ENCODE measurements at places on chromosomes 6 and 20.
A peak's percentile ranks its signal among the peaks of the same experiment; 100 is the strongest.

DNA sequence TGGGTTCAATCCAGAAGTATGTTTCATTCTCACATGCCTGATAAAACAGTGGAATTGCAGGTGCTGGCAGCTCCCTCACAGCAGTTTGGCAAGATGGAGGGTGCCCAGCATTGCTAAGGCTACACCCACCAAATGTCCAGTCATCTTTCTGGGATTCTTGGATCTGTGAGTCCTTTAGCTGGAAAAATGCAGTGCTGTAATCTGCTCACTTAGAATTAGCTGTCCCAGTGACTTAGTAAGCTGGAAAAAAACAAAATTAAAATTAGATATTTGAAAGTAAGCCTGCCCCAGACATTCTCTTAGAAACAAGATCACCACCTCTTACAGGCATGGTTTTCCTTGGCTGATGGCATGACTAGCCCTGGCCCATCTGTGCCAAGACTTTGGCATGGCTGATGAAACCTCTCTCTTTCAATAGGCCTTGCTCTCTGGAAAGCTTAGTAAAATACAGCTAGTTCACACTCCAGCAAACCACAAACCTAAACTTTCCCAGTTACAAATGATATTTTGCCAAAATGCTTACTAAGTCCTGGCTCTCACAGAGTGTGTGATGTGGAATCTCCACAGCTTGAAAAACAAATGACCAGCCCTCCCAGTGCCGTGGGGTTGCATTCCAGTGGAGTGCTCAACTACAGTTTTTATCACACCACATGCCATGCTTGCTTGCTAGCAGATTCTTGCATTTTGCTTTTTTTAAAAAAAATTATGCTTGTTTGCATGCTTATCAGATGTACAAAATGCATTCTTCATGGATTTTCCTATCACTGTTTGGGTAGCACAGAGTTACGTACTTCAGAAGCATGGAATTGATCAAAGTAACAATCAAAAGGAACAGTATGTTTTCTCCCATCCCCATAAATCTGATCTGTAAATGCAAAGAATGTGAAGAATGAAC, 261.5 kb downstream of the EYA4 start:
- DNase-seq, result no peak

DNA sequence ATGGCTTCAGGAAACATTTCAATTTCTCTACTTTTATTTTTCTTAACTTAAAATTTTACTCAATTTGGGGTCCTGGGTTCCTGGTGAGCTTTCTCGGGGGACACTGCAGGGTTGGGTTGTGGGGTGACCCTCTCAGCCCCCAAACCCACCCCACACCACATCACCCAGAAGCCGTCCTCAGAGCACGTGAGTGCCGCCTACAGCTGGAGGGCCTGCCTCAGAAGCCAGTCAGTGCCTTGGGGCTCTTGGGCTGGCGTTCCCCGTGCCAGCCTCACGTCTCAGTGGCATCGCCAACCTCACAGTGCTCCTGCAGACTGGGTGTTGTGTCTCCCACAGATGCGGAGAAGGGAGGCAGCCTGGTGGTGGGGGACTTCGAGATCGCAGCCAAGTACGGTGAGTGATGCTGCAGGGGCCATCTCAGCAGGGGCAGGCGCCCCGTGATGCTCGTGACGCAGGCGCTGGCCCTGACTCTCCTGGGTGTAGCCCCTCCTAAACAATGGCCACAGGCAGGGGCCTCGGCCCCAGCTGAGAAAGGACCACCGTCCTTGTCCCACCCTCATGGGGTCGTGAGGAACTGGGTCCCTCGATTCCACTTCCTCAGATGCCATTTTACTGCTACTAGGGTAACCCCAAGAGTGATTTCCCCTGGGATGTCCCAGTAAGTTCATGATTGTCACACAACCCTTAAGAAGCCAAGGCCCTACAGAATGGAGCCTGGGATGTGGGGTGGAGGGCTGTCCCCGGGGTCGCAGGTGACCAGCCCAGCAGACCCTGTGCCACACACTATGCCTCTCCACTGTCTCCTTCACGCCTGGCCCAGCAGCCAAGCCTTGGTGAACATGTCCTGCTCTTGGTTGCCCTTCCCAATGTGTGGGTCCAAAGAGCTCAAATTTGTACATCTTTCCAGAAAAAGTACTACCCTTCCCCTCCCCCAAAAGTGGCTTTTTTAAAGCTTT, 23.8 kb upstream of the PYGB start:
- DNase-seq, result no peak

- no peak for DNase-seq
Observed at GRCh38 chr6:9066726-9067125, 631.4 kb upstream of the SLC35B3 start.

DNA sequence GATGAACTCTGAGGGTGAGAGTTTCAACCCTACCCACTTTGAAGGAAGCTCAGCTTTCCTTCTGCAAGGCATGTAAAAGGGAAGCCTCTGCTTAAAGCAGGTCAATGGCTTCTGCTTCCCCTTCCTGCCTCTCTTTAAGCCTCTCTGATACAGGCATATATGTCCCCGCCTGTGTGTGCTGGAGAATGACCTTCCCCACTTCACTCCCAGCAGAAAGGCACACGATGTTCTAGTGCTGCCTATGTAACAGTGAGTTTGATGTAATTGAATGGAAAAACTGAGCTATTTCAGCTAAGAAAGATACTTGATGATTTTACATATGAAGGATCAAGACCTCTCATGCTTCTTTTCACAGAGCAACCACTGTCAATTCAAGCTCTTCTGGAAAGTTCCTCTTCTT, 632.2 kb downstream of the HACE1 start:
- DNase-seq, result no peak

- no peak for DNase-seq
Observed at GRCh38 chr20:38138086-38138778, 26.8 kb downstream of the TGM2 start.

DNA sequence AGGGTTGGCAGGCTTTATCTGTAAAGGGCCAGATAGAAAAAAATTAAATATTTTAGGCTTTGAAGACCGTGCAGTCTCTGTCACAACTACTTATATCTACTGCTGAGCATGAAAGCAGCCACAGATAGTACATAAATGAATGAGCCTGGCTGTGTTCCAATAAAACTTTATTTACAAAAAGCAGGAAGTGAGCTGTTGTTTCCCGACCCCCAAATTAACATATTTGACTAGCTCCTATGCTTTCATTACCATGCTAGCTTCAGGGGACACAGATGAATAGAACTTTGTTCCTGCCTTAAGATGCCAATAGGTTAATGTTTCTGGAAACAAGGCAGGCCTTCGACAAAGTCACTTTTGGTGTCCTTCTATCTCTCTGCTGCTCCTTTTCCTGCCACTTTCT, 1058.0 kb upstream of the FLRT3 start:
- DNase-seq, result no peak

DNA sequence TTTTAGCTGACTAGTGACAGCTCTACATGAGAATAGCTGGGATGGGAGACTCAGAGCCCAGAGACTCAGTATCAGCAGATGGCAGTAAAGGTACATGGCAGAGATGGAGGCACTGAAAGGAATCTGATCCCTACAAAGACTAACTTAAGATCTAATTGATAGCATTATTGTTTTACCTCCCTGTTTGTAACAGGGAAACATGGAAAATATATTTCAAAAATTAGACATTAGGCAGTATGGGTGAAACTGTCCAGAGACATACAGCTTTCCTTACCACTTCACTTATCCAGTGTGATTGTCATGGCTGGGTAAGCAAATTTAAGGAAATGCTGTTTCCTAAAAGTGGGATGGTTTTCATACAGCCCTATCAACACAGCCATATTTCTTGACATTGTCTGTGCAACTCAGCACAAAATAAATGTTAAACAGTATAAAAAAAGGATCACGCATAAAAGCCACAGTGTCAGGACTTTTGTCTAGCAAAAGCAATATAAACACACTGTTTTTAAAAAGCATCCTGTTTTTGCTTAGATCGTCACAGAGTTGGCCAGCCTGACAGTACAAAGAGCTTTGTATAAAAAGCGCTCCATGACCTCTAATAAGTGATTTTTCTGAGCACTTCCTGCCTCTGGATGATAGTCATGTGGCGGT, 376.9 kb downstream of the PHF3 start:
- DNase-seq, result no peak

- no peak for DNase-seq
Observed at GRCh38 chr20:57124366-57124765, 142.1 kb downstream of the BMP7 start.

DNA sequence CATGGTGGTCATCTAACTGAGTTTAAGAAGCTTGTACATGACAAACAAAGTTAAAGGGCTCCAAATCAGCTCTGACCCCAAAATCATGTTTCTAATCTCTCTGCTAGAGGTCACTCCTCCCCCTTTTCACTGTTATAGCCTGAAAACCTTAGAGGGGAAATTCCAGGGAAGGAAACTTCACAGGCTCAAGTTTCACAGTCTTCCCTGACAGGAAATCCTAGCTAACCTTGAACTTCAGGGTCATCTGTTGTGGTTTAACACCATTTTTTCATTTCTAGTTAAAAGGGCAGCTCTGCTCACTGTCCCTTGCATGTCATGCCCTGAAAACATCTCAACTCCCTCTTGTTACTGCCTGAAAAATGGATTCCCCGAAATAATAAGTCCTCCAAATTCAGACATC, 104.4 kb upstream of the BMP2 start:
- DNase-seq, result no peak

- peak; percentile 58 for DNase-seq
Observed at GRCh38 chr6:42028234-42029061, 21.9 kb upstream of the TAF8 start.

DNA sequence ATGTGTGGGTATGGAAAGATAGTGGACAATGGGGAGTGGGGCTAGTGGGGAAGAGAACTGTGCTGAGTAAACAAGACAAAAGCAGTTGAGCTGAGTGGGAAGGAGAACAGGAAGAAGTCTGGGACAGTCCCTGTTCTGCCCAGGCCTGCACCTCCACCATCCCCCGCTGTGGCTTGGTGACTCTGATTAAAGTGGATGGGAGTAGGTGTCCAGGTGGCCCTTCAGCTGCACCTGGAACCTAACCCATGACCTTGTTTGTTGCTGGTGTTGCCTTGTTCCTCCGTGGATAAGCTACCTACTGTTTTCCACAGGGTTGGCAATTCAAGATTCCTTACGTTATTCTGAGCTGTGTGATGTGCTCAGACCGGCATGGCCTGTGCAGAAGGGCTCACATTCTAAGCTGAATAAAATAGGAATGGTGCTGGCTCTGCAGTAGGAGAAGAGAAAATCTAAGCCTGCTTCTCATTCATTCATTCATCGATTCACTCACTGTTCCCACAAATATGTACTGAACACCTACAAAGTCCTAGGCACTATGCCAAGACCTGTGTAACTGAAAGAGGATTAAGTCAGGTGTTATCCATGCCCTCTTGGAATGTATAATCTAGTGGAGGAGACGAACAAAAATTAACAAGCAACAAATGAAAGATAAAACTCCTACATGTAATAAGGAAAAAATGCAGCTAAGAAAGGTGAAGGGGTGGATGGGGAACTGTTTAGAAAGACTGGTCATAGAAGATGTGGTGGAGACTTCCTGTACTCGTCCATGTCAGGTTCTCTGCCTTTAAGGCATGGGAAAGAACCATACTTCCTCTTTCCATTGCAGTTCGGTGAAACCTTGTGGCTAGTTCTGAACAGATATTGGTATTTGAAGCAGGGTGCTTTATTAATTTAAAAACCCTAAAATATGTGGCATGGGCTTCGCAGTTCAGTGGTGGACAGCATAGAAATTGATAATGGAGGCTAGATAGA, 10.1 kb upstream of the CALHM6 start:
- DNase-seq, result peak; percentile 16

GRCh38 chr6:142130814-142131213, 1.9 kb upstream of the GJE1 start:
- DNase-seq, result no peak

DNA sequence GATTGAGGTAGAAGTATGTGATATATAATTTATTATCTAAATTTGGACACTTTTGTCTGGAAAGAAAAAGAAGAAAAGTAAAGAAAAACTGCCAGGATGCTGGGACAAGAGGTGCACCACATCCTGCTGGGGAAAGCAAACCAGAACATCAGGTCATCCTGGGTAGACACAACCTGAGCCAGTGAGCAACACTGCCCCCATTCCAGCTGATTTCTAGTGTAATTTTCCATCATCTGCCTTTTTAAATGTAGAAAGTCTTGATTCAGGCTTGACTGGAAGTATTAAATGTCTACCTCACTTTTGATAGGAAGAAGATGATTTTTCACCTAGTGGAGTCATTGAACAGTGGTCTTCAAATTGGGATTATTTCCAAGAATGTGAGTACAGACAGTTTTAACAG, 1164.5 kb upstream of the CITED2 start:
- no peak for DNase-seq

- DNase-seq, result no peak
Observed at GRCh38 chr6:106620931-106621672, 8.2 kb downstream of the RTN4IP1 start.

DNA sequence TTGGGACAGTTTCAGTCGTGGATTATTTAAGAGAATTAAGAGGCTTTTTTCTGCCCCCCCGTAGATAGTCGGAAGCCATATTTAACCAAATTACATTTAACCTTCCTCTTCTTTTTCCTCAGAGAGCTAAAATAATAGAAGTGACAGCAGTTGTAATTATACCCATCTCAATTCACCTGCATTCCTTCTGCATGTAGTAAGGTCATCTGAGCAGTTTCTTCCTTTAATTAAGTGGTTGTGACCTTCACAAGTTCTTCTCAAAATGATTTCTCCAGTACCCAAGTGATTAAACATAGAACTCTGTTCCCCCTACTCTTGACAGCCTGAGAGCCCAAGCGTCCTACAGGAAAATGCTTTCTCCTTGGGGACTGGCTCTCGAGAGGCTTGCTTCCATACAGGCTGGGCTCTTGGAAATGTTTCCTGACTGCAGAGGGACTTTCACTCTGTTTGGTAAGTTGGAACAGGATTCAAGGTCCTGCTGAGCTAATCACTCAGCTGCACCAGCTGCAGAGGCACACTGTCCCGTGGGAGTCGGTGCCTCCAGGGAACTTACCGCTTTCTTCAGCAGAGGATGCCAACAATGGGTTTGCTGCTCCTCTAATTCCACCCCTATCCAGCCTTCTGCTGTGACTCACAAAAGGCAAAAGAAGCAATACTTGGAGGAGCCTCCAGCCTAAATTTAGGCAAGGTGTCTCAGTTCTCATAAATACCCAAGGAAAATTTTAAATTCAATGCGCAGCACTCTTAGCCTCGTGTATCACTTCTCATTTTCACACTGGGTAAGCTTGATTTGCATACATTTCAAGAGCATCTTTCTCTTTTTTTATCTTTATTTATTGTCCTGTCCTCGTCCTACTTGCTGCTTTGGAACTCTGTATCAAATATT, 414.9 kb downstream of the KIF16B start:
- no peak for DNase-seq

- no peak for DNase-seq
Observed at GRCh38 chr6:130115036-130115435, 96.7 kb downstream of the L3MBTL3 start.

DNA sequence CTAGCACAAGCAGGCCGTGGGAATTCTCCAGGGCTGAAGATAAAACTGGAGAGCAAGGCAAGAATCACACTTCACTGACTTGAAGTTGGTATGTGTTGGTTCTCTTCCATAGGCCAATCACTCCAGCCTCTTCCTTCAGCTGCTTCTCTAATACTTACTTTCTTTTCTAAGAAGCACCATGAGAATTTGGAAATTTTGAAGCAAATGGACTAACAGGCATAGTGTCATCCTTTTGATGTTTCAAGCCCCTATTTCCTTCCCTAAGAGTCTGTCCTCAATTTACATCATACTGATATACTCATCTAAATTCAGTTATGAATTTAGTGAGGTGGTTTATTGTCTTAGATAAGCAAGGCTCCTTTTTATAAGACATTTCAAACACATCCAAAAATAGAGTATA, 24.0 kb downstream of the SLC26A8 start:
- no peak for DNase-seq

Measured in activated CD4-positive, alpha-beta memory T cell treated with anti-CD3 and anti-CD28 coated beads for 36 hours (primary cell).